WERI-Rb-1 (cell line): ENCODE measurements at places on chromosomes 6 and 20.

DNA sequence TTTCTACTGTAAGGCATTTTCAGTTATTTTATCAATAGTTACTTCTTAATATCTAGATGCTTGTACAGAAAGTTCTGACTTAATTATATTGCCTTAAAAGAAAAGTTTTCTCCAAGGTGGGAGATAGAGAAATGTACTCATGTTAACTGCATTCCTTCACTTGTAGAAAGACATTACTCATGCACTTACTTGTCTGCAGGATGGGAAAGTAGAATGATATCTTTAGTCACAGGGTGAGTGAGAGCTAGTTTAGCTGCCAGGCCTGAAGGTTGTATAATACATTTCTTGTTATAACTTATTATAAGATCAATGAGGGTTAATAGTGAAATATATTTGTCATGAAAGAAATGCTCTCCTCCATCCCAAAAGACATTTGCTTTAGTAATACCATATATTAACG, 92.1 kb downstream of the CRYBG1 start:
- DNase-seq, result no peak

DNA sequence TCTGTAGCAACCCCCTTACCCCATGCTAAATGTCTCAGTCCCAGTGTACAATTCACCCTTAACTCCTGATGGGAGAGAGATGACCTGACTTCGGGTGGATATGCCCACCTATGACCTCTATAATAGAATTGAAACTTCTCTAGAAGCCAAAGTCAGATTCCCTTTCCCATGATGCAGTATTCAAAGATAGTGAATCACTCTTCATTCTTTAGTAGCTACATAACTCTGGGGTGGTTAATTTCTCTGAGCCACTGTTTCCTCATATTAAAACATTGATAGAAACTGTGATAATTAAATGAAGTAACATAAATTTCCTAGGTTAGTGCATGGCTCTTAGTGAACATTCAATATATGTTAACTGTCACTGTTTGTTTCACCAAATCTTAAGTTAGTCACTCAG, 500.4 kb downstream of the COL12A1 start:
- DNase-seq, result no peak

GRCh38 chr6:30493643-30494250, 4.4 kb downstream of the HLA-E start:
- DNase-seq, result no peak

- DNase-seq, result no peak
Observed at GRCh38 chr6:135505222-135505621, 7.7 kb upstream of the AHI1 start.

DNA sequence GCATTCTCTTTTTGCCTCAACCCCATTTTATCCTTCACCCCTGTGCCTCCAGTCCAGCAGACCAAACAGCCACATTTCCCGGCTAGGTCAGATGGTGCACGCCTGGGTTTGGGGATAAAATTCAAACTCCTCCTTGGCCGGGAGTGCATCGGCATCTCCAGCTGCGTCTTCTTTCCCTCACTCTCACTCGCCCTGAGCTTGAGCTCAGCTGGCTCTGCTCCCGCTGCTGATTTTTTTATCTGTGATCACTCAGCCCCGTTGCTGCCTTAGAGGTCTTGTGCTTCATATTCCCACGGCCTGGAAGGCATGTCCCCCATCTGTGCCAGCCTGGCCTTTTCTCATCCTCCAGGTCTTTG, 6.8 kb upstream of the EZR start:
- no peak for DNase-seq

DNA sequence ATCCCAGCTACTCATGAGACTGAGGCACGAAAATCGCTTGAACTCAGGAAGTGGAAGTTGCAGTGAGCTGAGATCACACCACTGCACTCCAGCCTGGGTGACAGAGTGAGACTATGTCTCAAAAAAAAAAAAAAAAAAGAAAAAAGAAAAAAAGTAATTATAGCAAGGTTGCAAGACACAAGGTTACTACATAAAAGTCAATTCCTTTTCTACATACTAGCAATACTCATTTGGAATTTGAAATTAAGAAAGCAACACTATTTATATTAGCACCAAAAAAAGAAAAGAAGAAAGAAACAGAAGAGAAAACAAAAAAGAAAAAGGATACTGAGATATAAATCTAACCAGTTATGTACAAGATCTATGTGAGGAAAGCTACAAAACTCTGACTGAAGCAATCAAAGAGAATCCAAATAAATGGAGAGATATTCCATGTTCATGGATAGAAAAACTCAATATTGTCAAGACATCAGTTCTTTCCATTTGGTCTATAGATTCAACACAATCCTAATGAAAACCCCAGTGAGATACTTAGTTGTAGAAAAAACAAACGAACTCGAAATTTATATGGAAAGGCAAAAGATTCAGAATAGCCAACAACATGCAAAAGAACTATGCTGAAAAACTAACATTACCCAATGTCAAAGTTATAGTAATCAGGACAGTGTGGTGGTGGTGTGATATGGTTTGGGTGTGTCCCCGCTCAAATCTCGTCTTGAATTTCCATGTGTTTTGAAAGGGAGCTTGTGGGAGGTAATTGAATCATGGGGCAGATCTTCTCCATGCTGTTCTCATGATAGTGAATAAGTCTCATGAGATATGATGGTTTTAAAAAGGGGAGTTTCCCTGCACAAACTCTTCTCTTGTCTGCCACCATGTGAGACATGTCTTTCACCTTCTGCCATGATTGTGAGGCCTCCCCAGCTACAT, 73.3 kb downstream of the GPX5 start:
- no peak for DNase-seq

- DNase-seq, result no peak
Observed at GRCh38 chr6:164184410-164184809, 769.9 kb downstream of the QKI start.

DNA sequence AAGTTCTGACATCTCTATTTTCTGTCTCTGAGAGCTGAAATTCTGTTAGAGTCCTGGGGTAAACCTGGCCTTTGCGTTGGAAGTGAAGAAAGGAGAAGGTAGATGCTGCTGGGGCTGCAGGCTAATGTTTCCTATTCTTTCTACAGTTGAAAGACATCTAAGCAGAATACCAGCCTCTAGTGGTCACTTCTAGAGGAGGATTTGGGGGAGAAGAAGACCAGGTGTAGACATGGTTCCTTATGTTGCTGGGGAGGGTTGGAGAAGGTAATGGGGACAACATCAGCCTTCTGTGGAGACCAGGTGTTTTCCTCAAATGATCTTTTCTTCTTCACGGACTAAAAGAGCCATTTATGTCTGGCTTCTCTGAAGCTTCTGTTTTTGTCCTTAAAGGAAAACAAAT, 62.6 kb downstream of the BTBD3 start:
- no peak for DNase-seq

DNA sequence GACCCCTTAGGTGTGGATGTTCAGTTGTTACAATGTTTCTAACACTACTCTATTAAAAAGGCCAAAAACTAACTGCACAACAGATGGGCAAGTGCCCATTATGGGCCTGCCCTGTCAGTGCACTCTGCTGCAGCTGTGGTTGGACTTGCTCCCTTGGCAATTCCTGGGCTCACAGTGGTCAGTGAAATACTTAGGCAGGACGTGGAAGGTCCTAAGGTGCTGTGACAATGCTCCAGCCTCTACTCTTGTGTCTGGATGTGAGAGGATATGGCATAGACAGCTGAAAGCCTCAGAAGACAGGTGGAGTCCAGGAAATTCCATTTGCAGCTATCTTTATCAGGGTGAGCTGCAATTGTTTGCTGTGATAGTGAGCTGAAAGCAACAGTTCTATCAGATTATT, 136.5 kb upstream of the OLIG3 start:
- DNase-seq, result no peak

DNA sequence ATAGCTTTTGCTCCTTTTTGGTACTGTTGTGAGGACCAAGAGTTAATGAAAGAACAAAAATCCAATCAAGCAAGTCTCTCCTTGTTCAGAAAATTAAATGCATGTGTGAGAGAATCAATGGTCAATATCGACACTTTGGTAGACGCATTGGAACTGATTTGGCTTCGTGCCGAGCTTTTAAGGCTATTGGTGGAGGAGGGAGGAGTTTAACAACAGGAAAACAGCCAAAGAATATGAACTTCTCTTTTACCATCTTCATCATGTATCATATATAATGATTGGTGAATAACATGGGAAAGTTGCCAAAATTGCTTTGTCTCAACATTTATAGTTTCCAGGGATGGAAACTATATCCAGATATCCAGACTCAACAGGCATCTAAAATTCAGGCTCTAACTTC, 266.5 kb upstream of the CITED2 start:
- DNase-seq, result no peak

DNA sequence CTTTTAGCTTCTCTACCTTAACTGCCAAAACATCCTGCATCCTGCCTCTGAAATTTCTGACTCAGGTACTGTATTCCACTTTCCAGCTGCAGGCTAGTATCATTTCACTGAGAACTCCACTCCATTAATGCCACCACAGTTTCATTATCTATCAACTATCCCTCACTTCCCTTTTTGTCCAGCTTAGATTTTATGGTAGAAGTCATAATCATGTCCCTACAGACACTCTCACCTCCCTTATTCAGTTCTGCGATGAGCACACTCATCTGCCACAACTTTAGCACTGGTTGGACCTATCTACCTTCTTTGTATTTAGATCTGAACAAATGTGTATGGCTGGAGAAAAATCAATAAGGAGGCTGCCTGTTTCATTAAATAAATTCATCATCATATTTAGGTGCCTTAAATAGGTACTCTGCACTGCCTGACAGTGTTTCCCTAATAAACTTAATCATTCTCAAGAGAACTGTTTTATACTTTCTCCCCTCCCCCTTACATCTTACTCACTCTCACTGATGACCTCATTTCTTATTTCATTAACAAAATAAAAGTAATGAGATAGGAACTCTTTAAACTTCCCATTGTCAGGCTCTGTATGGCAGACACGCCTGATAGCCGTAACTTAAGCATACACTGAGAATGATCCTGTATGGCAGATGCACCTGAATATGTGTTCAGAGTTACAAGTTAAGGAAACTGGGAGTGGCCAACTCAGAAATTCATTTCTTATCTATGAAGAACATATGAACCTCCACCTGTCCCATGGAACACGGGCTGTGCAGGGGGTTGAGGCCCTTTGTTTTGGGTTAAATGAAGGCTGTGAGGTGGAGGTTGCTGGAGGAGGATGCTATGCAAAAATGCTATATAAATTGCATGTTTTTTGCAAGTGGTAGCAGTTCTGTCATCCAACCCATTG, 95.3 kb upstream of the MAN1A1 start:
- DNase-seq, result no peak

- no peak for DNase-seq
Observed at GRCh38 chr20:38466983-38467382, 5.7 kb upstream of the RALGAPB start.

- DNase-seq, result no peak
Observed at GRCh38 chr20:11305406-11305805, 612.3 kb upstream of the BTBD3 start.

DNA sequence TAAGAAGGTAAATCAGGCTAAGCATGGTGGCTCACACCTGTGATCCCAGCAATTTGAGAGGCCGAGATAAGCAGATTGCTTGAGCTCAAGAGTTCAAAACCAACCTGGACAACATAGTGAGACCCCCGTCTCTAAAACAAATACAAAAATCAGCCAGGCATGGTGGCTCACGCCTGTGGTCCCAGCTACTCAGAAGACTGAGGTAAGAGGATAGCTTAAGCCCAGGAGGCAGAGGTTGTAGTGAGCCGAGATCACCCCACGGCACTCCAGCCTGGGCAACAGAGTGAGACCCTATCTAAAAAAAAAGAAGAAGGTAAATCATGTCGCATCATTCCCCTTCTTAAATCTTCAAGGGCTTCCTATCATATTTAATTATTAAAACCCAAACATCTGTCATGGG, 39.0 kb upstream of the PRND start:
- DNase-seq, result no peak

DNA sequence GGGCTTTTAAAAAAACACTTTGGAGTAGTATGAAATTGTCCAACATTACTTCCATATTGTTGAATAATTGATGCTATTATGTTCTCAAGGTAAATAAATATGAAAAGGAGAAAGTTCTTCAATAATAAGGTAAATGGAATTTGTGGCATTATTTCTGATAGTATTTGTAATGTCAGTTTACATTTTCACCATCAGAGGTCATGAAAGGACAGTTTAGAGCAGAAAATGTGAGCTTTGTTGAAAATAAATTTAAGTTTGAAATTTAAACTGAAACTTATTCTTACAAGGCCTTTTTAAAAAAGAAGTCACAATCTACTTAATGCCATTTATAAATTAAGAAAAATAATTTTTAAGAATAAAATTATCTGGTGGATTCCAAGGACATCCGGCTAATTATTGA, 15.8 kb upstream of the CEP162 start:
- DNase-seq, result no peak

- no peak for DNase-seq
Observed at GRCh38 chr6:53805016-53805415, 10.2 kb downstream of the LRRC1 start.

- no peak for DNase-seq
Observed at GRCh38 chr6:9208966-9209365, 773.6 kb upstream of the SLC35B3 start.

- no peak for DNase-seq
Observed at GRCh38 chr6:166743406-166744222, 116.6 kb upstream of the RPS6KA2 start.

GRCh38 chr6:91718198-91718597, 1131.3 kb upstream of the MAP3K7 start:
- no peak for DNase-seq

- DNase-seq, result no peak
Observed at GRCh38 chr6:44035621-44036020, 91.6 kb downstream of the MRPL14 start.

DNA sequence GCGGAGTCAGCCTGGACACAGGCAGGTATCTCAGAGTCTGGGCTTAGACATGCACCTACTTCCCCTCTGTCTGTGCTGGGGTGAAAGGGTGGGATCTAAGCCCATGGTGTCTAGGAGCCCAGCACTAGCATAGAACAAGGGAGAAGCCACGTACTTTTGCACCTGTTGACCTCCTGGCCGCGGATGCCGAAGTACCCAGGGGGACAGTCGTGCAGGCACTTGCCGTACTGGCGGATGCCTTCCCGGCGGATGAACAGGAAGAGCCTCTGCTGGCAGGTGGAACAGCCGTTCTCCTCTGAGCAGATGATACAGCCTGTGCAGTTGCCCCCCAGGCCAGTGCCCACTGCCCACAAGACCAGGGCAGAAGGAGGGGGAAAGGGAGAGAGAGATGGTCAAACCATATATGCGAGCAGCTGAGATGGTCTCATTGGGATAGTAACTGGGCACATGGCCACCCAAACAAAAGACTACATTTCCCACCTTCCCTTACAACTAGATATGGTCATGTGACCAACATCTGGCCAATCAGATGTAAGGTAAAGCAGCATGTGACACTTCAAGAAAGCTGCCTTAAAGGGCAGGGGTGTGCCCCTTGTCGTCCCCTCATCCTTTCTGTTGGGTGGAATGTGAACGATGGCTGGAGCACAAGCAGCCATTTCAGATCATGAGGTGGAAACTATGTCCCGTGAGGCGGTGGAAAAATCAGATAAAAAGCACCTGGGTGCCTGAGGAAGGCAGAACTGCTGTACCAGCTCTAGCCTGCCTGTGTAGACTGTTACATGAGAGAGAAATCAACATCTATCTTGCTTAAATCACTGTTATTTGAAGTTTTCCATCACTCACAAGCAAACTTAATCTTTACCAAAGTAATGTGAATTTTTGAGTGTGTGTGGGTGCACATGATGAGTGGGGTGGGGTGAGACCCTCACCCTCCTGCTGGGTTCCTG, 34.0 kb downstream of the RSPO4 start:
- DNase-seq, result peak; percentile 39
